ENCODE measurements at places on chromosomes 2 and 18. TPM values are rescaled to one million over a fixed set of nuclear protein-coding genes. Genes with fewer than 3 reads are reported as not detected.

DNA sequence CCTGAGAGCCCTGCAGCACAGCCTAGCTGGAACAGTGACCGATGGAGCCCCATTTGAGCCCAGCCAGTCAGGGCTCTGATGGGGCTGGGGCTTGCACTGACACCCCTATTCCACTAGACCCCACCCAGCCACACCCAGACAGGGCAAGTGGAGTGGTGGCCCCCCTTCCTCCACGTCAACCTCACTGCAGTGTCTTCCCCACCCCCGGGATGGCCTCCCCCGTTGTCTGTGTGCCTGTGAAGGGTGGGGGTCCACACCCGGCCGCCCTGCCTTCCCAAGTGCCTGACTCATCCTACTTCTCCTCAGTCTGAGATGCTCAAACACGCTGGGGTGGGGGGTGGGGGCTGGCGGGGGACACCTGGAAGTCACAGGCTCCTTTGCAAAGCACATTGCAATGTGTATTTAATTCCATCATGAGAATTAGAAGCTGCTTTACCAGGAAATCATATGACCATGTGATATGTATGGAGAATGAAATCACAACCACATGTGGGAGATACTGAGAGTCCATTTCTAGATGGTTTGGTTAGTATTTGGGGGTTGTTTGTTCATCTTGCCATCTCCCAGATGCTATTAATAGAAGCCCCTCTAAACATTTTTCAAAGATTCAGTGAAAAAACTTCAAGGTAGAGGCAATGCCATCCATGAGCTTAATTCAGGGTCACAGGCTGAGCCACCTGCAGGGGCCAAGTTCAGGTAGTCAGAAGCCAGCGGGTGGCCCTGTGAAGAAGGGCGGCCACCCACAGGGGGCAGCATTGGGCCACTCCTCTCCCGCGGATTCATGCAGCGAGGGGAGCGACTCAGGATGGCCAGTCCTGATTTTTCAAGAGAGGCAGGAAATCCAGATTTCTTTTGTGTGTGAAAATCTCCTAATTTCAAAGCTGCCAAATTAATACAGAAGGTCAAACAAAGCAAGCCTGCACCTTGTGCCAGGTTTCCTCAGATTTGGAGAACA, 22.7 kb upstream of the GMPPA start:
- DNase-seq, result peak; percentile 43

DNA sequence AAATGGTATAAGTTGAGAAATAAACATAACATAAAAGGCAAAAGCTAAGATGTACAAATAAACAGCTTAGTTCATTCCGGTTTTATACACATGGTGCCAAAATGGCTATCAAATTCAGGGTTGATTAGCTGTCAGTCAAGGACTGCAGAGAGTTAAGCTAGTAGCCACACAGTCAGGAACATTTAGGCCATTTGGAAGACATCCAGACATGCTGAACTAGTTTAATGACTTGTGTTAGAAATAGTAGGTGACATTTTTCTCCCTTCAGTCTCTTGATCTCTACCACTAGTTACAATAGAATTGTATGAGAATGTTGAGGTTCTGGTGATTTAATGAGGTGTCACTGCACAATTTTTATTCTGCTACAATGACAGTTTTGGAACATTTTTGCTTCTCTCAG, 394.4 kb upstream of the SPHKAP start:
- DNase-seq, result no peak

- no peak for DNase-seq
Observed at GRCh38 chr2:123514613-123515207, 510.4 kb upstream of the CNTNAP5 start.

DNA sequence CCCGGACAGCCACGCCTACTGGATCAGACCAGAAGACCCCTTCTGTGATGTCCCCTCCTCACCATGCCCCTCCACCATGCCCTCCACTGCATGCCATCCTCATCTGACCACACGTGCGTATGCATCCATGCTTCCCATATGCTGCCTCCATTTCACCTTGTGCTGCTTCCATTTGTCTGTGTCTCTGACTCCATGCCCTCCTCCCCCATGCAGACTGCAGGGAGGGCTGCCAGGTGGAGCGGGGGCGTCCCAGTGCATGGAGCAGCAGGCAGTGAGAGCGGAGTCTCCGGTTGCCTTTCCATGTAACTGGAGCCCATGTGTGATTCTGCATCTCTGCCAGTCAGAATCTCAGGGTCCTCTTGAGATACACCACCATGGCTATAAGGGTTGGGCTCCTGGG, 52.6 kb downstream of the COA5 start:
- DNase-seq, result no peak

DNA sequence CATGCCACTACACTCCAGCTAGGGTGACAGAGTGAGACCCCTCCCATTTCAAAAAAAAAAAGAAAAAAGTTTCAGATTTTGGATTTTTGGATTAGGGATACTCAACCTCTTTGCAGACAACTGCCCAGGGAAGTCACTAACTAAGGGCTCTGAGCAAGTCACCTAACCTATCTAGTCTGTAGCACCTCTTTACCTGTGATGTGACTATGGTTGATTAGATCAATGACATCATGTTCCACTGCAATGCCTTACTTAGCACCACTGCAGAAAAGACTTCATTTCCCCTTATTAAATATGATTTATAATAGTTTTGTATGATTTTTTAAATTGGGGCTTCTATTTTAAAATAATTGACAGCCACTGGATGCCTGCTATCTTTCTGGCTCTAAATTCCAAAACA, 41.2 kb downstream of the CUL3 start:
- no peak for DNase-seq

Gene CCBE1
- 4.1 TPM for total RNA-seq

Gene EHBP1
- 44.1 TPM for total RNA-seq

GRCh38 chr2:67878743-67879142, 184.1 kb downstream of the C1D start:
- DNase-seq, result no peak

- DNase-seq, result no peak
Observed at GRCh38 chr2:181317511-181317910, 139.7 kb upstream of the ITGA4 start.

DNA sequence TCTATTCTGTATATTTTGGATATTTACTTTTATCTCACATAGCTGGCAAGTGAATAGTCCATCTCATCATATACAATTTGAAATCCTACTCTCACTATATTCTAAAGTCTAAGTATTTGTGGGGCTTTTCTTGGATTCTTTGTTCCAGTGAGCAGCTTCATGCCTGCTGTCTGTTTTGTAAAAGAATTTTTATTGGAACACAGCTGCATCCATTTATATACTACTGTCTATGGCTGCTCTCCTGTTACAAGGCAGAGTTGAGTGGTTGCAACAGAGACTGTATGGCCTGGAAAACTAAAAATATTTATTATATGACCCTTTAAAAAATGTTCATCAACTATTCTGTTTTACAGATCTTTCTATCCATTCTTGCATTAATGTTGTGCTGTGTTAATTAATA, 193.3 kb upstream of the KLHL14 start:
- no peak for DNase-seq

- DNase-seq, result no peak
Observed at GRCh38 chr2:27381577-27382181, 1.1 kb upstream of the ZNF513 start.

DNA sequence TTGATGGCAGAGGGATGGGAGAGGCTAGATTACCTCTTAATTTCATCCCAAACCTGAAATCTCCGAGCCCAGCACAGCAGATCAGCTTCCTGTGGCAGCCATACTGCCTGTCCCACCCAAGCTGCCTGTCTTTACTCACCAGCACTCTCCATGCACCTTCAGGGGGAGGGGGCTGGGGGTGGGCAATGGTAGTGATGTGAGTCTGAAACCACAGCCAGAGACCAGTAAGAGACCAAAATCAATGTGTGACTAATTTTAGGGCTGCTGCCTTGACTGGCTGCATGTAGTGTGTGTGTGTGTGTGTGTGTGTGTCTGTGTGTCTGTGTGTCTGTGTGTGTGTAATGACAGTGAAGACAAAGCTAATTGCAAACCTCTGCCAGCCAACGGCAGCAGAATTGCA, 11.7 kb upstream of the TEX261 start:
- DNase-seq, result no peak

- DNase-seq, result peak; percentile 50
Observed at GRCh38 chr2:229363185-229363814, 92.2 kb upstream of the PID1 start.

GRCh38 chr2:66461664-66462500, 27.0 kb downstream of the MEIS1 start:
- no peak for DNase-seq

DNA sequence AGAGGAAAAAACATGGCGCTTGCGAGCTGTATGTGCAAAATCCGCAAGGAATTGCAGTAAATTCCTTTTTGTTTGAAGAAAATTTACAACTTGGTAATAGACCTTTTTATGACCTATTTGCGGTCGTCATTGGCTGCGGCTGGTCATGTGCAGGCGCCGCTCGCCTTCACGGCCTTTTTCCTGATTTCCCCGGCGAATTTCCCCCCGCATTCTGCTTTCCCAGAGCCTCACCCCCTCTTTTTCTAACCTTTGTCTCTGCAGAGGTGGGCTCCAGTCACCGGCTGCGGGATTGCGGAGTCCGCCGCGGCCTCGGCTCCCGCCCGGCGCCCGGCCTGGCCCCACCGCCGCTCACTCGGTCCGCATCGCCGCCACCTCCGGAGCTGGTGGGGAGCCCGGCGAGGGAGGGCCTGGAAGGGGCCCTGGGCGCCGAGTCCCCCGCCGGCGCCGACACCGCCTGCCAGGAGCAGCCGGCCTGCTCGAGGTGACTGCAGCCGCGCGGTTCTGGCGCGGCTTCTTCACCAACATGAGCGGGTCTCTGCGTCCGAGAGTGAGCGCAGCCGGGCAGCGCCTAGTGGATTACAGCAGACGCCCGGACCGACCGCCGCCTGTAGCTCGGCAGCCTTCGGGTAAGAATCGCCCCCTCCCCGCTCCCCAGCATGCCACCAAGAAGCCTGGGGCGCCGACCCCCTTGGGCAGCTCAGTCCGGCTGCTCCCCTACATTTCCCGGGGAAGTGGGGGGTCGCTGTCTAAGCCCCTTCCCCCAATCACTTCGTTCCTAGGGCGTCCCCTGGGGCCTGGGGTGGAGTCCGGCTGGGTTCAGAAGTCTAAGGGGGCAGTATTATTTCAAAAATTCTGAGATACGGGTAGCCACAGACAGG, 7.1 kb downstream of the HOXD8 start:
- DNase-seq, result no peak

DNA sequence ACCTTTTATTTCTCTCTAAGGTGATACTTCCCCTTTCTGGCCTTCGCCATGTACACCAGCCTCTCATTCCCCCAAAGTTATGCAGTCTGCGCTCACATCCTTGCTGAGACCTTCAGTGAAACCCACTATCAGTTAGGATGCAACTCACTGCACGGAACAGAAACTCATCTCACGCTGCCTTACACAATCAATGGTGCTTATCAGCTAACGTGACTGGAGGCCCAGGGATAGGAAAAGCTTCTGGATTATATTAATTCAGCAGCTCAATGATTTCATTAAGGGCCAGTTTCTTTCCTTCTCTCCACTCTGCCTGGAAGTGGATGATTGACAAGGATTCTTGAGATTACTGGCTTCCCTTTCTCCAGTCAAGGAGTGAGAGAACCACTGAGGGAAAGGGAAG, 44.8 kb downstream of the CDH2 start:
- no peak for DNase-seq

Gene IAH1
- 31.1 TPM for total RNA-seq

Gene CDK5R2
- total RNA-seq, result 1.1 TPM

Gene EFEMP1
- 155 TPM for total RNA-seq

DNA sequence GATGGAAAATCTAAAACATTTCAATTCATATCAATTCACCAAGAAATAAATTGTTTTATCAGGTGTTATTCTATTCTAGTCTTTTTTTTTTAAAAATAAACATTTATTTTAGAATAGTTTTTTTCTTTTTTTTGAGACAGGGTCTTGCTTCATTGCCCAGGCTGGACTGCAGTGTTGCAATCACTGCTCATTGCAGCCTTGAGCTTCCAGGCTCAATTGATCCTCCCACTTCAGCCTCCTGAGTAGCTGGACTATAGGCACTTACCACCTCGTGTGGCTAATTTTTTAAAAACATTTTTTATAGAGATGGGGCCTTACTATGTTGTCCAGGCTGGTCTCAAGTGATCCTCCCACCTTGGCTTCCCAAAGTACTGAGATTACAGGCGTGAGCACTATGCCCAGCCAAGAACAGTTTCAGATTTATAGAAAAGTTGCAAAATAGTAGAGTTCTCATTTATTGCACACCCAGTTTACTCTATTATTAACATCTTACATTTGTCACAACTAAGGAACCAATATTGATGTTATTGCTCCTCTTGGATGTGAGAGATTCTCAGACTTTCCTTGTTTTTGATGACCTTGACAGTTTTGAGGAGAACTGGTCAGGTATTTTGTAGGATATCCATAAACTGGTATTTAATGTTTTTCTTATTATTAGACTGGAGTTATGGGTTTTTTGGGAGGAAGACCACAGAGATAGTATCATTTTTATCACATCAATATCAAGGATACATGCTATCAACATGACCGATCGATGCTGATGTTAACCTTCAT, 29.9 kb downstream of the PDE6D start:
- DNase-seq, result no peak

Gene ZAP70
- 0.73 TPM for total RNA-seq

GRCh38 chr18:49041435-49042245, 90.9 kb upstream of the SMAD7 start:
- peak; percentile 26 for DNase-seq

GRCh38 chr2:230327418-230328154, 593 bp downstream of the SP140L start:
- no peak for DNase-seq

DNA sequence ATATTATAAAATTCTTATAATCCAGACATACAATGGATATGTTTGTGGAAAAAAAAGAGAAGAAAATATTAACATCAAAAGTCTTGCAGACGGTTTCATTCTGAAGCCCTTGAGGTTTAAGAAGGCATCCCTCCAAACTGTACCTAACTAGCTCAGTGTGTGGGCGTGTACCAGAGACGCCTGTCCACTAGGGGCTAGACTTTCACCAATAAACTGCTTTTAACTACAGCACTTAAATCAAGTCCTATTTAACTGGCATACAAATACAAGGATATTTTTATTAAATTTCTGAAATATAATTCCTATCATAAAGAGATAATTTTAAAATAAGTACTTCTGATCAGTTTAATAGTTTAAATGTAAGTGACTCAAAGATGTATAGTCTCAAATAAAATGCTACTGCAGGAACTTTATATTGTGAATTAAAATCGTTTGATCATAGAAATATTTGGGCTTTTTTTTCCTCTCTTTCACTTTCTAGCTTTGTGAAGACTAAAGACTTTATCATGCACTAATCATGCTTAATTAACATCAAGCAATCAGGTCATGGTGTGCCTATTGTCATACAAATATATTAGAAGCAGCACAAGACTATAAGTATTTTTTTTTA, 437.7 kb downstream of the SATB2 start:
- peak; percentile 47 for DNase-seq

Measured in astrocyte (in vitro differentiated cells and primary cell).